ENCODE measurements at places on chromosomes 5 and 9.

DNA sequence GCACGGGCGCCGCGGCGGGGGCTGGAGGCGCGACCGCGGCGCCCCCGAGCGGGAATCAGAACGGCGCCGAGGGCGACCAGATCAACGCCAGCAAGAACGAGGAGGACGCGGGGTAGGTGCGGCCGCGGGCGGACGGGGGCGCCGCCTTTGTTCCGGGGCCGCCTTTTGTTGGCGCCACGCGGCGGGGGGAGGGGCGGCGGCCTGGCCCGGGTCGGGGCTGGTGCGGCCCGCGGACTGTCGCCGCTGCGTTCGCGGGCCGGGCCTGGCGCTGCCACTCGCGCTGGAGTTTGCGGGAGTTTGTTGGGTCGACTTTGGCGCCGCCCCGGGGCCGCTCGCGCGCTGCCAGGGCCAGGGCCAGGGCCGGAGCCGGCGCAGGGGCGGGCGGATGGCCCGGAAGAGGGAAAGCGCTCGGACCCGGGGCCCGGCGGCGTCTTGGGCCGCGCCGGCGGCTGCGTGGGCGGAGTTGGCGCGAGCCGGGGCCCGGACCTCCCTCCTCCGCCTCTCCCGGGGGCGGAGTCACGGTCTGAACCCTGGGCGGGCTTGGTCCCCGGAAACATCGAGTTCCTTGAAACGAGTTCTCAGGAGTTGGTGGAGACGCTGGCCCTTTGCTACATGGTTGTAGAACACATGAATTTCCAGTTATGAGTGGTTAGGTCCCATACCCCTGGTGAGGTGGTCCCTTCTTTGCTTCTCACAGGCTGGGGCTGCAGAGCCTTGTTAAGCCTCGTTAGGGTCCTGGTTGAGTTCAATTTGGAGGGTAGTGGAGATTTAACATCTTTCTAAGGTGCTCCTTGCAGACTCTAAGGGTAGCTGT lies 809 bp downstream of the HNRNPAB start:
- peak; percentile 95 for DNase-seq

- DNase-seq: no peak
Observed at GRCh38 chr9:98171176-98171925, 21.1 kb downstream of the CORO2A start.

- DNase-seq: no peak
Observed at GRCh38 chr9:99118782-99119466, 14.0 kb downstream of the TGFBR1 start.

GRCh38 chr9:116350213-116350612 lies 196.6 kb downstream of the PAPPA start:
- DNase-seq: no peak

DNA sequence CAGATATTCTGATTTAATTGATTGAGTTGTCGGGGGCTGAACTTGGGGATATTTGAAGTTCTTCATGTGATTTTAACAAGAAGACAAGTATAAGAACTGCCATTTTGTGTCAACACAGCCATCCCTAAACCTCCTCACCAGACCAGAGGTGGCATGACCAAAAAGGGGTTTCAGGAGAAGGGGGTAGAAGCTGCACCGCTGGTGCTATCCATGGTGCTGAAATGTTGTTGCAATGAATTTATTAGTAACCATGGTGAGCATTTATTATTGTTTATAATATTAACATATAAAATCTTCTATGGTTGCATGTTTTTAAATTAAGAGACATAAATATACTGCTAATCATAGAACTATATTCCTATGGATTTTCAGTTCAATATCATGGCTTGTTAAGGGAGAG lies 72.3 kb downstream of the GNA14 start:
- no peak for DNase-seq

DNA sequence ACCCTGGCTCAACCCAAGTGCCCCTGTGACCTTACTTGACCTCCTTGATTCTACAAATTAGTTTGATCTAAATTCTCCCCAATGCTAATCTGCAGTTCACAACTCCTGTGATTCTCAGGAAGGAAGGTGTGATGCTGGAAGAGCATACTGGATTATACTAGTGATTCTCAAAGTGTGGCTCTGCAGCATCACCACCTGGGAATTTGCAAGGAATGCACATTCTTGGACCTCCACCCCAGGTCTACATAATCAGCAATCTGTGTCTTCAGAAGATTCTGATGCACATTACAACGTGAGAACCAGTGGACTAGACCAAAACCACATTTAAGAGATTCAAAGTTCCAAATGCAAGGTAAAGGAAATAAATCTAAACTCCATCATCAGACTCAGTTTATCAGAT lies 198.6 kb downstream of the AGTPBP1 start:
- DNase-seq: no peak

GRCh38 chr5:1476181-1476966 lies 31.1 kb upstream of the SLC6A3 start:
- no peak for DNase-seq

DNA sequence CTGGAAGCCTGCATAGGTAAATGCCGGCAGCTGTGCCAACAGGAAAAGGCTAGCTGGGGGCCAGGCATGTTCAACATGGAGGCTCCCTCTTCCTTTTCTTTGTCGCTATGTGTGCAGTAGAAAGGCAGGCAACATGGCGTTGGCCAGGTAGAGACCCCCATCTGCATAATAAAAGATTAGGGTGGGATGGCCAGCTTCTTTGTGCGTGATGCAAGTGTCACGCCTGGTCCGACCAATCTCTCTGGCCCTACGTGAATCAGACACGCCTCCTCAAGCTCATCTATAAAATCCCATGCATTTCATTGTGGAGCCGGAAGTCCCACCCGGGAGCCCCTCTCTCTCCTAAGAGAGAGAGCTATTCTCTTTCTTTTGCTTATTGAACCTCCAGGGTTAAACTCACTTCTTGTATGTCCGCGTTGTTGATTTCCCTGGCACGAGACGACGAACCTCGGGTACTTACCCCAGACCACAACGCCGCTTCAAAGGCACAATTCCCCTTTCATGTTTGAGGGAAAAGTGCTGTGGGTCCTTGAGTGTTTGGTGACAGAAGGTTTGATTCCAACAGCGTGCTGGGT lies 25.0 kb upstream of the C5orf47 start:
- no peak for DNase-seq

GRCh38 chr5:171984748-171985419 lies 21.6 kb downstream of the FBXW11 start:
- peak; percentile 27 for DNase-seq

GRCh38 chr5:4226565-4226964 lies 630.9 kb downstream of the IRX1 start:
- DNase-seq: no peak

GRCh38 chr9:133855371-133855770 lies 117.2 kb upstream of the SARDH start:
- DNase-seq: no peak

GRCh38 chr9:30015073-30015472 lies 2369.4 kb upstream of the ACO1 start:
- DNase-seq: no peak

- DNase-seq: no peak
Observed at GRCh38 chr9:68852941-68853340, 147.9 kb downstream of the PIP5K1B start.

GRCh38 chr9:135533113-135533512 lies 11.9 kb downstream of the LCN1 start:
- DNase-seq: no peak

GRCh38 chr5:67002832-67003684 lies 193.5 kb downstream of the CD180 start:
- DNase-seq: no peak

DNA sequence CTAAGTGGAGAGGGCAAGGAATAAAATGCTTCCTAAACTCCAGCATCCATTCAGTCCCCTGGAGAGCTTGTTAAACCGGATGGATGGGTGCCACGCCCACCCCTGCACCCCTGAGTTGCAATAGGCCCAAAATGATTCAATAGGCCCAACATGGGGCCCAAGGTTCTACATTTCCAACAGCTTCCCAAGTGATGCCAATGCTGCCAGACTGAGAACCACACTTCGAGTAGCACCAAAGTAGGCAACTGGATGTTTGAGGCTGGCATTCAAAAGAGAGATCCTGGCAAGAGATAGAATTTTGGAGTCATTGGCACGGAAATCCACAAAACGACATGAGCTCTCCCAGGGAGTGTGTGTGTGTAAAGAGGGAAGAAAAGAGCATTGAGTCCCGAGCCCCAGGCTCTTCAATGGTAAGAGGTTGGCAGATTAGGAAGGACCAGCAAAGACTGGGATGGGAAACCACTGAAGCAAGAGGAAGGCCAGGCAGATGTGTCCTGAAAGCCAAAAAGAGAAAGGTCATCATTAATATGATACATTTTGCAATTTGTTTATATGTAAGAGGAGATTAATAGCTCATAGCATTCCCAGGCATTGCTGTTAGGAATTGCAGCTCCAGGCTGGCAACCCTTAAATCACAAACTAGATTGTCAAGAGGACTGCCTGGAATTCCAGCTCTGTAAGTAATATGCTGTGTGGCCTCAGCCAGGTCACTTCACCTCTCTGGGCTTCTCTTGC lies 130.6 kb downstream of the KCNIP1 start:
- no peak for DNase-seq

- DNase-seq: no peak
Observed at GRCh38 chr5:170092455-170093101, 13.1 kb upstream of the FOXI1 start.

- DNase-seq: no peak
Observed at GRCh38 chr9:81776390-81776789, 87.0 kb upstream of the TLE1 start.

DNA sequence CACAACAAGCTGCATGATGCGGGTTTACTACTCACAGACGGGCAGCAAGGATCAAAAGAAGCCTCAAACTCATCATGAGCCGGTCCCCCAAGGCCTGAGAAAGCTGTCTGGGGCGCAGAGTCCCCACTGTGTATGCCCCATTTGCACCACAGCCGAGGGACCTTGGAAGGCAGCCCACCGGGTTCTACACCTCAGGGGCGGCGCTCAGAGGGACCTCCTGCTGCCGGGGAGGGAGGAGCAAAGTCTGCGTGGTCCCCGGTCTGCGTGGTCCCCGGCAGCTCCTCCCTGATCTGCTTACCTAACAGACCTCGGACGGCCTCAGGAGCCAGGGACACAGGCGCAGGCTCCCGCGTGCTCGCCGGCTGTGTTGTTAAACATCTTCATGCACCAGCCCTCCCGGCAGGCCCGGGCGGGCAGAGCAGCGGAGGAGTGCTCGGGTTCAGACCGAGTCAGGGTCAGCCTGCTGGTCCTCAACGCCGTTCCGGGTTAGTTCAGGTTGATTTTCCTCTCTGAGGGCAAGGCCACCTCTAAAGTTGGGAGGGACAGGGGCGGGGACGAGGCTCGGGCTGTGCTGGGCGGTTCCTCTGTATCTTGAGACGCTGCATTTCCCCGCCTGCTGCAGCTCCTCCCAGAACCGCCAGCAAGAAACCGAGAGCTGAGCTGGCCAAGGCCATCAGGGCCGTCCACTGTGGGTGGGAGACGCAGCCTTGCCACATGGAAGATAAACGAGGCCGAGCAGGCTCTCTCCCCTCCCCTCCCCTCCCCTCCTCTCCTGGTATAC lies 74.6 kb downstream of the MRPL36 start:
- DNase-seq: peak; percentile 69

DNA sequence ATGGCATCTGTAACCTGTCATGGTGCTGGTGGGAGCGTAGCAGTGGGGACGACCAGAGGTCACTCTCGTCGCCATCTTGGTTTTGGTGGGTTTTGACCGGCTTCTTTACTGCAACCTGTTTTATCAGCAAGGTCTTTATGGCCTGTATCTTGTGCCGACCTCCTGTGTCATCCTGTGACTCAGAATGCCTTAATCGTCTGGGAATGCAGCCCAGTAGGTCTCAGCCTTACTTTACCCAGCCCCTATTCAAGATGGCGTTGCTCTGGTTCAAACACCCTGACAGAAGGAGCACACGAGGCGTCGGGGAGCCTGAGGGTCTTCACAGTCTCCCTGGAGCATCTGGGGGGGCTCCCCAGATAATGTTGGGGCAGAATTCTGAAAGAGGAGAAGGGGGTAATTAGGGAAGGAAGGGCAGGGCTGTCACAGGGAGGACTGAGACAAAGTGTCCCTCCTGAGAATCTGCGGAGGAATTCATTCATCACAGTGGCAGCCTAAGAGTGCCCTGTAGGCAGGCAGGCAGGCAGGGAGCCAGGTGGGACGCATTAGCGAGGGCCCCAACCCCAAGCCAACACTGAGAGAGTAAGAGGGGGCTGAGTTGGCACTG lies 21.3 kb upstream of the NCS1 start:
- no peak for DNase-seq

DNA sequence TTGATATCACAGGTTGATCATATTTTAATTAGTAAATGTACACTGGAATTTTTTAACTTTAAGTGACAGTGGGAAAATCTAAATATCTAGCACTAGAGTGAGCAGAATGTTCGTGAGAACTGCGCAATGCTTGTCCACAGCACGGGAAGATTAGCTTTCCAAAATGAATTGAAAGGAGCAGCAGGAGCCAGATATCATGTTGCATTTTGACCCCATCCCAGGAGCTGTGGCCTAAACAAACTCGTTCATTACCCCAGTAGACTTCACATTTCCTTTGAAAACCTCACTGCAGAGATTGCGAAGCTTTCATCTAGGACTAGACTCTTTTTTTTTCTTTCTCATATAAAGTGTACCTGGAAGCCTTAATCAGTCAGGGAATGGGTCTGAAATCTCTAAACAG lies 525.8 kb downstream of the CTNND2 start:
- DNase-seq: no peak

DNA sequence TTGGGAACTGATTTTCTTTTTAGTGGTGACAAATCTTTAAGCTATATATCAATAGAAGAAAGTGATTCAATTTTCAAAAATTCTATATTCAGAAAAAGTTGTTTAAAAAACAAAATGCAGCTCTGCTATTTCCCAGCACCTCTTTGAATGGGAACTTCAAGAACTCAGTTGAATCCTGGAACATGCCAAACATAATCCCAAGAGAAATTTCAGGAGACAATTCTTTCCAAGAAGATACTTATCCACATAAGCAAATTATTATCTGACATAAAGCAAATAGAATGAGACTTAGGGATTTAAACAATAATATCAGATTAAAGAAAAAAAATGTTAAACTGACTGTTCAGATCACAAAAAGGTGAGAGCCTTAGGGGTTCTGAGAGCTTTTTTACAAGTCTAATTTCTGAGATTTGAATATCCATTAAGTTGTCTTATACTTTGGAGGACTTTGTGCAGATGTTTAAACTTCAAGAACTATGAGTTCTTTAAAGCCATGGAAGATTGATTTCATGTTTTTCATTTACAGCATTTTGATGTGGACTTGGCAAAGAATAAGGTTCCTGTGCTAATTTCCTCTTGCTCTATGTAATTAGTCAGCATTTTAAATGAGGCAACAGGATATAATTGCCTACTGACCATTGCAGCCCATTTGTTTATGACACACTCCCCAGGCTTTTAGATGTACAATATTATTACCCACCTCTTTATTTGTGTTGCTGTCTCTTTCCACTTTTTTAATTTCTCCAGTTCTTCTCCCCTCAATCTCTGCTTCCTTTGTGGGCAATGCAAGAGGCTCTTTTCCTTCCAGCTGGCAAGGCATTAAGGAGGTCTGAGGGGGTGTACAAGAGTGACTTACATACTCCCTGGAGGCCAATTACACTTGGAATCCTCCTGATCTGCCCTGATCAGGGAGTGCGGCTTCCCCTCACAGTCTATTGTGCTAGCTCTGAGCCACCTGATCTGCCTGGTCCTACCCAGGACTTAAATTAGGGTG lies 419.1 kb downstream of the NR2F1-AS1 start:
- DNase-seq: no peak
